Heart right ventricle (tissue), 16 donors: ENCODE measurements at places on chromosomes 6 and 20. TPM values are rescaled to one million over a fixed set of nuclear protein-coding genes. Genes with fewer than 3 reads are reported as not detected.
A peak's percentile ranks its signal among the peaks of the same experiment; 100 is the strongest.

DNA sequence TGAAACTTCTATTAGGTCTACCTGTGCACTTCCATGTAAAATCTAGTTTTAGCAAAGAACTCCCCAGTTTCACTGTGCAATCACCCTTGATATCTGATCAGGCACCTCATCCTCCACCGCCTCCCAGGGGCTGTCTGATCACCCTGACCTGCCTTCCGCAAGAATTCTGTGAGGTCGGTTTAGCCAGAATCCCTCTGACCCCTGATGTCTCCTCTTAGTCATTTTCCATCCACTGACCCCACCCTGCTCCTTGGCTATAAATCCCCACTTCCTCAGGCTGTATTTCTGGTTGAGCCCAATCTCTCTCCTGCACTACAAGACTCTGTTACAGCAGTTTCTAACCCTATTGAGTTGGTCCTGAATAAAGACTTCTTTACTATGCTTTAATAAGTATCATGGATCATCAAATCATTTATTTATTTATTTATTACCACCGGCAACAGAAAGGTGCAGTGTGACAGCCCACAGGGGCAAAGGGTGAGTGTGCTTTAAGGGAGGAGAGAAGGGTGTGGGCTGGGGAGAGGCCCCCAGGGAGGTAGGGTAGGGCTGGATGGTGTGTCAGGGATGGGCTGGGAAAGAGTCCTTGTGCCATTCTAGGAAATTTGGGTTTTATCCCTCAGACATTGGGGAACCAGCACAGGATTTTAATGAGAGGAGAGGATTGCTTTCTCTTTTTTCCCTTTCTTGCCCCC, 11.2 kb upstream of the SERPINB6 start:
- peak overlapping the region; percentile 41 for H3K27ac ChIP-seq
- H3K27me3 ChIP-seq = no peaks in the 10 kb centered on the region
- H3K4me3 ChIP-seq = no peak overlapping the region
- no peaks in the 10 kb centered on the region for H3K36me3 ChIP-seq

DNA sequence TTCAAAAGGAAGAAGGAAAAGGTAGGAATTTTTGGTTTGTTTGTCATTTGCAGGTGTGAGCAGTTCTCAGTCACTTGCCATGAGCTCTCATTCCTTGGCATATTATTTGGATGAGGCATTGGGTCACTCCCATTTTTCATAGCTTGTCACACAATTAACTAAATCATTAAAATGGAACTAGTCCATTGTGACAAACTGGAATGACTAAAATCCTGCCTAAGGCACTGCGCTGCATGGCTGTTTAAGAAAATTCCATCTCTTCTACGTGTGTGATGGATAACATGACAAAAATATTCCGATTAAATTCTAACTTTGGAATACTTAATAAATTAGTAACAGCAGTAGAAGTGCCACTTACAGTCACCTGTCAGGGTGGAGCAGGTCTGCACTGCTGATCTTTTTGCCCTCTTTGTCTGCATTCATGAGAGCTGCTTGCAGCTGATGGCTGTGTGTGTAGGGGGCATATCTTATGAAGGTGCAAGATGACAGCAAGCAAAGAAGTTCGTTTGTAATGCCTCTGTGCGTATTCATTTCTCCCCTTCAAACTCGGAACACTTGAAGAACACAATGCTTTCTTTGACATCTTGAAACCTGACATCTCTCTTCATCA, 1292.6 kb upstream of the MAP3K7 start:
- no peaks in the 10 kb centered on the region for H3K27me3 ChIP-seq
- no peak for DNase-seq
- H3K4me3 ChIP-seq = no peak overlapping the region

ZSCAN12 gene
- total RNA-seq = 2.8 TPM

DNA sequence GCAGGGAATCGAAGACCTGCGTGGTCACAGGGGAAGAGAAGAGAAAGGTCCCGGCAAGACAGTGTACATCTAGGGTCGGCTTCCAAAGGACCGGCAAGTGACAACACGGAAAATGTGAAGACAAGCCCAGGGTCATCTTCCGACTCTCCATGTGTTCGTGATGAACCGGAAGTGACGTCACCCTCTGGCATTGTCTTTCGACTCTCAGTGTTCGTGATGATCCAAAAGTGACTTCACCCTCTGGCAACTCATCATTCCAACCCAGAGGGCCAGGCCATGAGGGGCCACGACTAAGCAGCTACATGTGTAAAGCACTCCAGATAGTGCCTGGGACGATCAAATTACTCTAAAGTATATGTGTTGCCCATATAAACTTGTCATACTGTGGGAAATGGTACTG, 290.8 kb downstream of the THBS2 start:
- H3K27ac ChIP-seq = no peak overlapping the region
- no peaks in the 10 kb centered on the region for H3K27me3 ChIP-seq
- no peaks in the 10 kb centered on the region for H3K4me1 ChIP-seq
- DNase-seq = no peak
- H3K36me3 ChIP-seq = no peaks in the 10 kb centered on the region
- H3K4me3 ChIP-seq = no peak overlapping the region

GRCh38 chr20:44011251-44011940, 96.7 kb downstream of the TOX2 start:
- no peak for DNase-seq
- no peak overlapping the region for H3K27ac ChIP-seq
- H3K27me3 ChIP-seq = peaks cover 18% of the 10 kb centered on the region
- no peaks in the 10 kb centered on the region for H3K4me1 ChIP-seq
- H3K36me3 ChIP-seq = no peaks in the 10 kb centered on the region
- H3K4me3 ChIP-seq = no peak overlapping the region

DEFB129 gene
- not detected for total RNA-seq

CLPSL1 gene
- total RNA-seq = not detected

F13A1 gene
- total RNA-seq = 9.1 TPM

DNA sequence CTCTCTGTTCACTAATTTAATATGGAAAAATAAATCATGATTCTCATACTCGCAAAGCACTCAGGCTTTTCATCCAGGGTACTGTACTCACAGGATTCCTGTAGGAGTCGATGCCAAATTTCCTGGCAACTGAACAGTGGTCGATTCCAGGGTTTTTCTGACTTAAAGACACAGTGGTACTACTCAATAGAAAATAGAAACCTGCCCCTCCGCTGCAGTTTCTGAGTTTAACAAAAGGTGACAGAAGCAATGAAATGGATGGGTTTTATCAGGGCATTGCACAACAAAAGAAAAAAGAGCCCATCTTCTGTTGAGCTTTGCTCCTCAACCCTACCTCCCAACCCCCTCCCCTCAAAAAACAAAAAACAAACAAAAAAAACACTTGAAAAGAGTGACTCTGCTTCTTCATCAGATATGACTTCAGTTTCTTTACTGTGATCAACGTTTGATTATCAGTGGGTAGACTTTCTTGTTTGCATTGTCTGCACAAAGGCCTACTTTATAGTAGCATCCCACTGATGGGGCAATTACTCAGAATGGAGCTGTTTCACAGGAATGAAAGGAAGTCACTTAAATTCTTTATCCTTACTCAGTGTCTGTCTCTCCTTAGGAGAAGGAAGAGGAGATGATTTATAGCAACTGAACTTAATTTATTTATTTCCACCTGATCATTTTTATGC, 96.2 kb upstream of the FOXO3 start:
- DNase-seq = no peak
- H3K27me3 ChIP-seq = no peaks in the 10 kb centered on the region
- H3K36me3 ChIP-seq = no peaks in the 10 kb centered on the region
- peaks cover 27% of the 10 kb centered on the region for H3K4me1 ChIP-seq
- no peak overlapping the region for H3K4me3 ChIP-seq

AP5S1 gene
- total RNA-seq = 16.0 TPM

- H3K36me3 ChIP-seq = no peaks in the 10 kb centered on the region
- no peak overlapping the region for H3K27ac ChIP-seq
- no peaks in the 10 kb centered on the region for H3K4me1 ChIP-seq
- H3K27me3 ChIP-seq = no peaks in the 10 kb centered on the region
- H3K4me3 ChIP-seq = no peak overlapping the region
- DNase-seq = no peak
These were observed 189.0 kb upstream of the UST start for GRCh38 chr6:148557796-148558321.

DNA sequence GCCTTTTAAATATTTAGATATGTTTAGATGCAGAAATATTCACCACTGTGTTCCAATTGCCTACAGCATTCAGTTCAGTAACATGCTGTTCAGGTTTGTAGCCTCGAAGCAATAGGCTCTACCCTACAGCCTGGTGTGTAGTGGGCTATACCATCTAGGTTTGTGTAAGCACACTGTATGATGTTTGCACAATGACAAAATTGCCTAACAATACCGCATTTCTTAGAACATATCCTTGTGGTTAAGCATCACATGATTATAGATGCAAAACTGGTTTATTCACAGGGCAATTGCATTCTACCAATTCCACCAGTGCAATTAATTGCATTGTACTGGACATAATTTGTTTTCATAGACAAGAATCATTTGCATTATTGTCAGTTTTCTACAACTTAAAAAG, 7.9 kb upstream of the SLC22A16 start:
- no peaks in the 10 kb centered on the region for H3K36me3 ChIP-seq
- H3K4me3 ChIP-seq = no peak overlapping the region
- no peaks in the 10 kb centered on the region for H3K27me3 ChIP-seq
- H3K27ac ChIP-seq = no peak overlapping the region
- no peak for DNase-seq
- H3K4me1 ChIP-seq = no peaks in the 10 kb centered on the region

MAFB gene
- total RNA-seq = 18.9 TPM

DNA sequence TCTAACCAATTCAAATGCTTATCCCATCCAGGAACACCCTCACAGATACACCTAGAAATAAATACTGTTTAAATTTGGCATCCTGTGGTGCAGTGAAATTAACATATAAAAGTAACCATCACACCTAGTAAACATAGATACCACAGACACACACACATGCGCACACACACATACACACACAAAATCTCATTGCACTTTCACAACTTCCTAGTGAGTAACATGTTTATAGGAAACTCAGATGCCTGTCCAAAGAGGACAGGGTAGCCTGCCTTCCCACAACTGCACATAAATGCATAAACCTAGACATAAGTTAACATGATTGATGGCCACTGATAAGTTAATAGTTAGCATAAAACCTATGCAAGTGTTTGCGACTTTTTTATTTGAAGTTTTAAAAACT, 56.8 kb downstream of the LRRC1 start:
- no peaks in the 10 kb centered on the region for H3K36me3 ChIP-seq
- no peaks in the 10 kb centered on the region for H3K27me3 ChIP-seq
- no peak overlapping the region for H3K27ac ChIP-seq
- H3K4me3 ChIP-seq = no peak overlapping the region
- DNase-seq = no peak

DNA sequence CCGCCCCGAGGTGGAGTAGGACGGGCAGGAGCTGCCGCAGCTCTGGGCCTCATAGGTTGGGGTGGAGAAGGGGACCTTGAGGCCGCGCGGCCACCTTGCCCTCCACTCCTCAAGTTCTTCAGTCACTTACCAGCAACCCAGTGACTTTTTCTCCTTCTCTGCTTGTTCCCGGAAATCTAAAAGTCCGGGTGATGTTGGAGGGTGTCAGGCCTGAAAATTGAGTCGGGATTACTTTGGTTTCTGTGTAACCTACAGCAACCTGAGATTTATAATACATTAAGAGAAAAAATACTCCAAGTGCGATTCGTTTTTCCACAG, 338 bp downstream of the RWDD1 start:
- peak overlapping the region; percentile 76 for H3K4me3 ChIP-seq
- no peaks in the 10 kb centered on the region for H3K27me3 ChIP-seq
- peak overlapping the region; percentile 88 for H3K27ac ChIP-seq
- H3K36me3 ChIP-seq = peaks cover 19% of the 10 kb centered on the region
- H3K4me1 ChIP-seq = peaks cover 36% of the 10 kb centered on the region
- no peak for DNase-seq

- no peak for DNase-seq
- no peak overlapping the region for H3K4me3 ChIP-seq
- H3K27ac ChIP-seq = no peak overlapping the region
These were observed 9.5 kb downstream of the FAM209B start for GRCh38 chr20:56542489-56543030.

TCF21 gene
- 4.0 TPM for total RNA-seq

DNA sequence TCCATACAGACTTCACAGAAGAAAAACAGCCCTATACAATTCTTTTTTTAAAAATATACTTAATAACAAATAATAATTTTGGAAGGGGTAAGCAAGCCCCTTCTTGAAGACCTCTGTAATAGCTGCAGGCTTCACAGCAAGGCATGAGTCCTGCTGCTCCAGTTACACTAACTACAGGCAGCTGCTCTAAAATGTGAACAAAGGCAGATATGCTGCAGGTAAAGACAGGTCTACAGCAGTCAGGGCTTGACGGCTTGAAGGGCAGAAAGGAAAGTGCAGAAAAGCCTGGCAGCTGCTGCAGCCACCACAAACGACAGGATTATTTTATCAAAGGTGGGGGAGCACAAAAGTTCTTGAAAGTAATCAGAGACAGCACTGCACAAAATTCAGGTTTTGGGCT, 11.3 kb downstream of the FAXC start:
- H3K27ac ChIP-seq = no peak overlapping the region
- no peaks in the 10 kb centered on the region for H3K4me1 ChIP-seq
- H3K36me3 ChIP-seq = no peaks in the 10 kb centered on the region
- DNase-seq = no peak
- H3K4me3 ChIP-seq = no peak overlapping the region
- peaks cover 24% of the 10 kb centered on the region for H3K27me3 ChIP-seq

DNA sequence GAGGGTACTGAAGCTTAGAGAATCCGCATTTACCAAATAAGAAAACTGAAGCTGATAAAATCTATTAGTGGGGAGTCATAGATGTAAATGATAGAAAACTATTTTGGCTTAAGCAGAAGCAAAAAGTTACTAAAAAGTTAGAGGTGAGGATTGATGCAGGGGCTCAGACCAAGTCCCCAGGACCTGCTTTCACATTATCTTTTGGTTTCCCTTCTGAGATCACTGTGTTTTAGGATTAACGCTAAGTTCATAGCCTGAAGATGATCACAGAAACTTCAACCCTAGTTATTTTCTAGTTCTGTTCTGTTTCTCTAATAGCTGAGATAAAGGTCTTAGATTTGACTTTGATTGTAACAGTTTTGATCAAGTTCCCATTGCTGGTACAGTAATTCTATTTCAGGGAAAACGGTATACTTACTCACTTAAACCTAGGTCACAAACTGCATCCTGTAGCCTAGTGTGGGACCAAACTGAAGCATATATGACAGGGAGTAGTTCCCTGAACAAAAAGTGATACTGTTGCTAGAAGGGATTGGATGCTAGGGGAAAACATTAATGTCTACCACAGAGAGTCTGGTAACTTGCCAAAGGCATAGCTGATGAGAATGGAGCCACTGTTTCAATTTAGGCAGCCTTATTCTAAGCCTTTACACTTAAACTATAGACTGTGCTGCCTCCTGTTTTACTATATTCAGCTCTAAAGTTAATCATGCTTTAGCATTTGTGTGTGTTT, 13.1 kb downstream of the CYB5R4 start:
- H3K4me3 ChIP-seq = no peak overlapping the region
- no peaks in the 10 kb centered on the region for H3K36me3 ChIP-seq
- no peaks in the 10 kb centered on the region for H3K27me3 ChIP-seq
- no peak for DNase-seq
- no peak overlapping the region for H3K27ac ChIP-seq

GRCh38 chr20:25076201-25076600, 5.7 kb downstream of the VSX1 start:
- peaks cover 7% of the 10 kb centered on the region for H3K27me3 ChIP-seq
- H3K27ac ChIP-seq = no peak overlapping the region
- peaks cover 8% of the 10 kb centered on the region for H3K4me1 ChIP-seq
- DNase-seq = no peak
- no peak overlapping the region for H3K4me3 ChIP-seq

GRCh38 chr6:79687759-79688158, 56.6 kb downstream of the SH3BGRL2 start:
- no peaks in the 10 kb centered on the region for H3K36me3 ChIP-seq
- H3K27me3 ChIP-seq = no peaks in the 10 kb centered on the region
- H3K27ac ChIP-seq = no peak overlapping the region
- no peaks in the 10 kb centered on the region for H3K4me1 ChIP-seq
- no peak for DNase-seq
- H3K4me3 ChIP-seq = no peak overlapping the region
